ENCODE measurements at places on chromosomes 6 and 20. TPM values are rescaled to one million over a fixed set of nuclear protein-coding genes. Genes with fewer than 3 reads are reported as not detected.

DNA sequence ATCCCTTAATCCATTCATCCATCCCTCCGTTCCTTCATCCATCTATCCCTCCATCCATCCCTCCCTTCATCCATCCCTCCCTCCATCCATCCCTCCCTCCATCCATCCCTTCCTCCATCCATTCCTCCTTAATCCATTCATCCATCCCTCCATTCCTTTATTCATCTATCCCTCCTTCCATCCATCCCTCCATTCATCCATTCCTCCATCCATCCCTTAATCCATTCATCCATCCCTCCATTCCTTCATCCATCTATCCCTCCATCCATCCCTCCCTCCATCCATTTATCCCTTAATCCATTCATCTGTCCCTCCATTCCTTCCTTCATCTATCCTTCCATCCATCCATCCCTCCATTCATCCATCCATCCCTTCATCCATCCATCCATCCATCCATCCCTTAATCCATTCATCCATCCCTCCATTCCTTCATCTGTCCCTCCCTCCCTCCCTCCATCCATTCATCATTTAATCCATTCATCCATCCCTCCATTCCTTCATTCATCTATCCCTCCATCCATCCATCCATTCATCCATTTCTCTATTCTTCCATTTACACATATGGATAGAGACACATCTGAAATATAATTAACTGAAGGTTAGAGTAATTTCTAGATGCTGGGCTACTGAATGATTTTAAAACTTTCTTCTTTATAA lies 100.9 kb downstream of the TSHZ2 start:
- no peak overlapping the region for H3K27ac ChIP-seq
- H3K4me1 ChIP-seq = peaks cover 14% of the 10 kb centered on the region
- H3K4me3 ChIP-seq = no peak overlapping the region
- no peak for DNase-seq
- no peaks in the 10 kb centered on the region for H3K27me3 ChIP-seq

GRCh38 chr6:21098744-21099143 lies 494.8 kb upstream of the SOX4 start:
- H3K27me3 ChIP-seq = no peaks in the 10 kb centered on the region
- no peak for DNase-seq
- no peak overlapping the region for H3K4me3 ChIP-seq
- H3K4me1 ChIP-seq = peaks cover 14% of the 10 kb centered on the region

DNA sequence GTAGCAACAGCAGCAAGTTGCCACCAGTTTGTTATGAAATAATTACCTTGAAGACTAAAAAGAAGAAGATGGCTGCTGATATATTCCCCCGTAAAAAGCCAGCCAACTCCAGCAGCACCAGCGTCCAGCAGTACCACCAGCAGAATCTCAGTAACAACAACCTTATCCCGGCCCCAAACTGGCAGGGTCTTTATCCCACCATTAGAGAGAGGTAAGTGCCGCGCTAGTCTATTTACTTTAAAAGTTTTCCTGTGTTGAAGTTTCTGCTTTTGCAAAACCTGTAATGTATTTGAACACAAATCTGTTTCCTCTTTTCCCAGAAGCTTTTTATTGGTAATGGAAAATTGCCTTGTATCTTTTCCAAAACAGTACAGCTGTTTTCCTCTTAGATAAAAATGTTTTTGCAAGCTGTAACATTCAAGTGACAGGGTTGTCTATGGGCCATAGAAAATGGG lies 725 bp downstream of the BTBD3 start:
- no peaks in the 10 kb centered on the region for H3K27me3 ChIP-seq
- H3K27ac ChIP-seq = peak overlapping the region; percentile 78
- no peak for DNase-seq
- peaks cover 27% of the 10 kb centered on the region for H3K4me1 ChIP-seq
- H3K36me3 ChIP-seq = no peaks in the 10 kb centered on the region
- H3K4me3 ChIP-seq = peak overlapping the region; percentile 17

DNA sequence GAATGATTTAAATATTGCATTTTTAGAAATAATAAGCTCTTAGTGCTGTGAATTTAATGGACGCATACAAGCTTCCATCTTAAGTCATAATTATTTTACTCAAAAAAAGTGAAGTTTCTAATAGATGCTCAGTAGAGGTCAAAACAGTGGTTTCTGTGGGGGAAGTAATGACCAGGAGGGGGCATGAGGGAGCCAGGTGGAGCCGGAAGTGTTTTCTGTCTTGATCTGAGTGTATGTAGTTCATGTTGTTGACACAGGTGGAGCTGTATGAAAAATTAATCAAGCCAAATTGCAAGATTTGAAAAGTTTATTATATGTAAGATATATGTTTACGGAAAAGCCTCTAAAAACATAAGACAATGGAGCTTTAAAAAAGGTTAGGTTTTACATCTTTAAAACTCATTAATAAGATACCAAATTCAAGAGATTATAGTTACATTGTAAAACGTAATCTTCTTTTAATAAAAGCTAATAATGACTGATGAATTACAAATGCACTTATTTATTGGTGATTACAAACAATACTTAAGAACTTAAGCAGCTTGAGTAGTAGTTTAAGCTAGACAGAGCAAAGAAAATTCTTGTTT lies 68.0 kb downstream of the PLAGL1 start:
- no peak overlapping the region for H3K27ac ChIP-seq
- no peak overlapping the region for H3K4me3 ChIP-seq
- peaks cover 3% of the 10 kb centered on the region for H3K4me1 ChIP-seq
- H3K36me3 ChIP-seq = no peaks in the 10 kb centered on the region

DNA sequence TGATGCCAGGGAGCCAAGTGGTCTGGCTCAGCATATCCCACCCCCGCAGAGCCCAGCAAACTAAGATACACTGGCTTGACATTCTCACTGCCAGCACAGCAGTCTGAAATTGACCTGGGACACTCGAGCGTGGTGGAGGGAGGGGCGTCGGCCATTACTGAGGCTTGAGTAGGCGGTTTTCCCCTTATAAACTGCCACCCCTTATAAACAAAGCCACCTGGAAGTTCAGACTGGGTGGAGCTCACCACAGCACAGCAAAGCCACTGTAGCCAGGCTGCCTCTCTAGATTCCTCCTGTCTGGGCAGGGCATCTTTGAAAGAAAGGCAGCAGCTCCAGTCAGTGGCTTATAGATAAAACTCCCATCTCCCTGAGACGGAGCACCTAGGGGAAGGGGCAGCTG lies 19.4 kb downstream of the TINAG start:
- no peaks in the 10 kb centered on the region for H3K36me3 ChIP-seq
- H3K4me1 ChIP-seq = no peaks in the 10 kb centered on the region
- no peak overlapping the region for H3K27ac ChIP-seq
- DNase-seq = no peak

GRCh38 chr6:33909737-33910136 lies 105.9 kb upstream of the MLN start:
- no peak overlapping the region for H3K4me3 ChIP-seq
- H3K27me3 ChIP-seq = no peaks in the 10 kb centered on the region
- no peaks in the 10 kb centered on the region for H3K36me3 ChIP-seq
- H3K27ac ChIP-seq = no peak overlapping the region
- peaks cover 21% of the 10 kb centered on the region for H3K4me1 ChIP-seq

DNA sequence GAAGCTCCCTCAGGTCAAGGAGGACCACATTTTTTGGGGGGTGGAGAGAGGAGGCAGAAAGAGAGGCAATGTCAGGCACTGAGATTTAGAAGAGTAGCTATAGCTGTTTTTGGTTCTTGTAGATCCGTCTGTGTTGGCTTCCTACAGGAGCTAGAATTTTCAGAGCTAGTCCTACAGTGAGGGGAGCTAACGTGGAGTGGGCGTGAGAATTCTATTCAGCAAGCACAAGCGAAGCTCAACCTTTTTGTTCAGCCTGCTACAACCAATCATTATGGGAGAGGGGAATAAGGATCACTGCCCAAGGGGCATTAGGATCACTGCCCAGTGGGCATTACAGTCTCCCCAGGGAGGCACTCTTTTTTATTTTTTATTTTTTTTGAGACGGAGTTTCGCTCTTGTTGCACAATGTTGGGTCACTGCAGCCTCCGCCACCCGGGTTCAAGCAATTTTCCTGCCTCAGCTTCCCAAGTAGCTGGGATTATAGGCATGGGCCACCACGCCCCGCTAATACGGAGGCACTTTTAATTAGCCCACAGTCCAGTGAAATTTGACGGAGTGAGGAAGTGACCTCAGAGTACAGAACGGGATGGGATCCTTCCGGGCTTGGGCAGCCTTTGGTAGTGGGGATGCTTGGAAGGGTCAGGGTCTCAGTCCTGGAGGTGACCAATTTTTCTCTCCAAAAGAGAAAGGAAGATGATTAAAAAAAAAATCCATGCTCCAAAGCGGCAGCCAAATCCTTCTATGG lies 1.1 kb upstream of the PANK2 start:
- no peaks in the 10 kb centered on the region for H3K27me3 ChIP-seq
- no peak for DNase-seq
- H3K4me1 ChIP-seq = peaks cover 35% of the 10 kb centered on the region
- H3K4me3 ChIP-seq = peak overlapping the region; percentile 88
- no peaks in the 10 kb centered on the region for H3K36me3 ChIP-seq
- peak overlapping the region; percentile 88 for H3K27ac ChIP-seq

- DNase-seq = peak; percentile 79
- peaks cover 34% of the 10 kb centered on the region for H3K27me3 ChIP-seq
- peaks cover 26% of the 10 kb centered on the region for H3K4me1 ChIP-seq
- no peak overlapping the region for H3K27ac ChIP-seq
- no peaks in the 10 kb centered on the region for H3K36me3 ChIP-seq
- no peak overlapping the region for H3K4me3 ChIP-seq
These were observed 2.5 kb upstream of the BHLHE23 start for GRCh38 chr20:63009045-63009961.

- DNase-seq = no peak
- no peak overlapping the region for H3K4me3 ChIP-seq
- H3K27me3 ChIP-seq = no peaks in the 10 kb centered on the region
- no peak overlapping the region for H3K27ac ChIP-seq
- no peaks in the 10 kb centered on the region for H3K36me3 ChIP-seq
- no peaks in the 10 kb centered on the region for H3K4me1 ChIP-seq
These were observed 76.6 kb upstream of the PTPRK start for GRCh38 chr6:128597004-128597403.

GRCh38 chr6:135170849-135171248 lies 10.3 kb upstream of the MYB start:
- no peak overlapping the region for H3K27ac ChIP-seq
- no peaks in the 10 kb centered on the region for H3K36me3 ChIP-seq
- no peaks in the 10 kb centered on the region for H3K27me3 ChIP-seq
- H3K4me1 ChIP-seq = no peaks in the 10 kb centered on the region

GRCh38 chr6:104711371-104711770 lies 148.3 kb downstream of the HACE1 start:
- no peak overlapping the region for H3K4me3 ChIP-seq
- no peaks in the 10 kb centered on the region for H3K27me3 ChIP-seq
- H3K4me1 ChIP-seq = no peaks in the 10 kb centered on the region

Gene FOXQ1
- total RNA-seq = 17.4 TPM

Gene DEFB124
- not detected for total RNA-seq

Gene MICB
- total RNA-seq = not detected

Gene C20orf144
- total RNA-seq = 0.66 TPM

Gene PPP1R14C
- 0.26 TPM for total RNA-seq

Gene LAMA2
- 43.3 TPM for total RNA-seq

Gene HLA-DQA1
- 0.99 TPM for total RNA-seq

Gene KHDC1L
- total RNA-seq = not detected

Gene PEX6
- total RNA-seq = 26.2 TPM

Gene LST1
- 2.9 TPM for total RNA-seq

Gene FAM83C
- not detected for total RNA-seq

Gene PERP
- total RNA-seq = 35.8 TPM

Gene HLA-DRB1
- 30.3 TPM for total RNA-seq

Gene ID4
- 53.7 TPM for total RNA-seq

Gene FAM209B
- not detected for total RNA-seq

Data from body of pancreas (tissue), 4 donors.